ENCODE measurements at places on chromosomes 6 and 20. TPM values are rescaled to one million over a fixed set of nuclear protein-coding genes. Genes with fewer than 3 reads are reported as not detected.

Gene EYA2
- 7.9 TPM for polyA plus RNA-seq

Gene ELOVL2
- not detected for polyA plus RNA-seq

Gene EMILIN3
- polyA plus RNA-seq = 0.32 TPM

Gene TTBK1
- 0.26 TPM for polyA plus RNA-seq

Gene RAB44
- polyA plus RNA-seq = not detected

Gene NOTCH4
- polyA plus RNA-seq = 22.5 TPM

Gene IP6K3
- 4.0 TPM for polyA plus RNA-seq

Gene SLC12A5
- 2.5 TPM for polyA plus RNA-seq

Gene C6orf15
- polyA plus RNA-seq = not detected

Gene ZFP57
- polyA plus RNA-seq = not detected

Gene ADGRG6
- 2.6 TPM for polyA plus RNA-seq

Gene BMP5
- 0.86 TPM for polyA plus RNA-seq

Gene WDR27
- 12.3 TPM for polyA plus RNA-seq

Gene SEL1L2
- not detected for polyA plus RNA-seq

Gene FABP7
- not detected for polyA plus RNA-seq

Gene HS3ST5
- polyA plus RNA-seq = not detected

Gene ENPP3
- 2.5 TPM for polyA plus RNA-seq

Gene PTCRA
- not detected for polyA plus RNA-seq

Gene CTNNBL1
- polyA plus RNA-seq = 70.9 TPM

Gene EGFL8
- polyA plus RNA-seq = 15.0 TPM

Gene BTN3A1
- polyA plus RNA-seq = 13.8 TPM

Gene TRIM40
- polyA plus RNA-seq = not detected

Gene TCP11
- polyA plus RNA-seq = 0.41 TPM

Gene TCF15
- polyA plus RNA-seq = 1.6 TPM

Gene CGA
- 2.8 TPM for polyA plus RNA-seq

Gene BMP6
- 5.0 TPM for polyA plus RNA-seq

Gene ZNF334
- 3.7 TPM for polyA plus RNA-seq

Gene CALHM4
- polyA plus RNA-seq = 0.60 TPM

Gene TNFRSF6B
- polyA plus RNA-seq = 2.4 TPM

Gene SNX14
- polyA plus RNA-seq = 125 TPM

Gene TBXT
- polyA plus RNA-seq = not detected

Gene DOK5
- 4.8 TPM for polyA plus RNA-seq

Gene HLA-DRB5
- 59.9 TPM for polyA plus RNA-seq

Gene VWA7
- polyA plus RNA-seq = 10.2 TPM

Gene CFAP61
- 0.58 TPM for polyA plus RNA-seq

Gene PDYN
- polyA plus RNA-seq = not detected

Gene CCN6
- 8.4 TPM for polyA plus RNA-seq

Gene PLAGL2
- polyA plus RNA-seq = 3.8 TPM

Gene HLA-DMB
- polyA plus RNA-seq = 45.5 TPM

Measured in kidney (tissue), 22 donors.